NCI-H524 (cell line): ENCODE measurements at places on chromosomes 2 and 18.

- no peak for DNase-seq
Measured at GRCh38 chr2:19360266-19360965, 2.0 kb upstream of the OSR1 start.

DNA sequence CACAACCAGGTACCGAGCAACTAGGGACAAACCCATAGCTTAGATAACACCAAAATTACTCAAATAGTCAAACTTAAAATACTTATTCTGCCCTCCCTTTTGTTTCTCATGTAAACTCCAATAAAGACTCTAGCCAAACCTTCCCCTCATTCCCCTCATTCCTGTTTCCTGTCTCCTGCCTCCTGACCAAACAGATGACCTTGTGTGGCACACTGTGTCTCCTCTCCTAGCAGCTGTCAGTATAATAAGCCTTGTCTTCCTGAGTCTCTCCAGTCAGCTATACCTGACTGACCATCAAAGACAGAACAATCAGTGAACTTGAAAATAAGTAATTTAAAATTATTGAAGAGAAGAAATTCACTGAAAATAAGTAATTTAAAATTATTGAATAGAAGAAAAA, 14.3 kb downstream of the SULT1C4 start:
- no peak for DNase-seq

- DNase-seq, result peak; percentile 56
Measured at GRCh38 chr2:8541223-8541622, 140.6 kb upstream of the ID2 start.

GRCh38 chr2:172011812-172012575, 12.2 kb downstream of the METAP1D start:
- DNase-seq, result no peak

DNA sequence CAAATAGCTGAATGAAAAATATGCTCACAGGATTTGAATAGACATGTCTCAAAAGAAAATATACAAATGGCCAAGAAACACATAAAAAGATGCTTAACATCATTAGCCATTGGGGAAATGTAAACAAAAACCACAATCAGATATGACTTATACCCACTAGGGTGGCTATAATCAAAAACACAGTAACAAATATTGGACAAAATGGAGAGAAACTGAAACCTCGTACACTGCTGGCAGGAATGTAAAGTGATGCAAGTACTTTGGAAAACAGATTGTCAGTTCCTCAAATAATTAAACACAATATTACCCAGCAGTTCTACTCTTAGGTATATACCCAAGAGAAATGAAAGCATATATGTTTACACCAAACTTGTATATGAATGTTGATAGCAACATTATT, 213.0 kb downstream of the PHLPP1 start:
- no peak for DNase-seq

- no peak for DNase-seq
Measured at GRCh38 chr2:216074794-216075193, 6.8 kb downstream of the PECR start.

- DNase-seq, result no peak
Measured at GRCh38 chr2:200408428-200409316, 101.2 kb downstream of the KCTD18 start.

GRCh38 chr2:151634736-151635467, 99.4 kb downstream of the NEB start:
- DNase-seq, result no peak

DNA sequence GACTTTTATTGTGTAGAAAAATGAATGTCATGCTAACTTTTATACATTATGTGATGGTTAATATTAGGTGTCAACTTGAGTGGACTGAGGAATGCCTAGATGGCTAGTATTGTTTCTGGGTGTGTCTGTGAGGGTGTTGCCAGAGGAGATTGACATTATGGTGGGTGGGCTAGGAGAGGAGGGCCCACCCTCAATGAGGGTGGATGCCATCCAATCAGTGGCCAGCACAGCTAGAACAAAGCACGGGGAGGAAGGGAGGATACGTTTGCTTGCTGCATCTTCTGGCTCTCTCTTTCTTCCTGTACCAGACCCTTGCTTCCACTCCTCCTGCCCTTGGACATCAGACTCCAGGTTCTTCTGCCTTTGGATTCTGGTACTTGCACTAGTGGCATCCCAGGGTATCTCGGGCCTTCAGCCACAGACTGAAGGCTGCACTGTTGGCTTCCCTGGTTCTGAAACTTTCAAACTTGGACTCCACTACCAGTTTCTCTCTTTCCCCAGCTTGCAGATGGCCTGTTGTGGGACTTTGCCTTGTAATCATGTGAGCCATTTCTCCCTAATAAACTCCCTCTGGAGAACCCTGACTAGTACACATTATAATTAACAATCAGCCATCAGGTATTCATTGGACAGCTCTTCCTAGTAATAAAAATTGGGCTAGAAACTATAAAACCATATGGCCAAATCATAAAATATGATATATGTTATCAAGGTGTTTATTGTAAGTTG, 31.7 kb upstream of the ZCCHC2 start:
- DNase-seq, result no peak

DNA sequence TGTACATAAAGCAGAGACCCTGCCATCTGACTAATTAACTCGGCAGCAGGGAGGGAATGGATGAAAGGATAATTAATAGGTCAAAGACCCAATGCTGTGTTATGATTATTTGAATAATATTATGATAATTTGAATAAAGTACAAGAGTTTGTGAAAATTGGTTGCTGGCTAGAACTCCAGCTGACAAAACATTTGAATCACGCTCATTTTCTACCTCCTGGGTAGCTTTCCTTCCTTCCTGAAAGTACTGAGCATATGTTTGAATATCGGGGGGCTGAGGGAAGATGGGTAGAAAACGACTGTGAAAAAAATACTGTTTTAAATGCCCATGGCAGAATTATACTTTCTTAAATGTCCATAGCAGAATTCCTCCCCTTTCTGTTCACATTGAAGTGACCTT, 243.6 kb upstream of the RBMS1 start:
- DNase-seq, result no peak

DNA sequence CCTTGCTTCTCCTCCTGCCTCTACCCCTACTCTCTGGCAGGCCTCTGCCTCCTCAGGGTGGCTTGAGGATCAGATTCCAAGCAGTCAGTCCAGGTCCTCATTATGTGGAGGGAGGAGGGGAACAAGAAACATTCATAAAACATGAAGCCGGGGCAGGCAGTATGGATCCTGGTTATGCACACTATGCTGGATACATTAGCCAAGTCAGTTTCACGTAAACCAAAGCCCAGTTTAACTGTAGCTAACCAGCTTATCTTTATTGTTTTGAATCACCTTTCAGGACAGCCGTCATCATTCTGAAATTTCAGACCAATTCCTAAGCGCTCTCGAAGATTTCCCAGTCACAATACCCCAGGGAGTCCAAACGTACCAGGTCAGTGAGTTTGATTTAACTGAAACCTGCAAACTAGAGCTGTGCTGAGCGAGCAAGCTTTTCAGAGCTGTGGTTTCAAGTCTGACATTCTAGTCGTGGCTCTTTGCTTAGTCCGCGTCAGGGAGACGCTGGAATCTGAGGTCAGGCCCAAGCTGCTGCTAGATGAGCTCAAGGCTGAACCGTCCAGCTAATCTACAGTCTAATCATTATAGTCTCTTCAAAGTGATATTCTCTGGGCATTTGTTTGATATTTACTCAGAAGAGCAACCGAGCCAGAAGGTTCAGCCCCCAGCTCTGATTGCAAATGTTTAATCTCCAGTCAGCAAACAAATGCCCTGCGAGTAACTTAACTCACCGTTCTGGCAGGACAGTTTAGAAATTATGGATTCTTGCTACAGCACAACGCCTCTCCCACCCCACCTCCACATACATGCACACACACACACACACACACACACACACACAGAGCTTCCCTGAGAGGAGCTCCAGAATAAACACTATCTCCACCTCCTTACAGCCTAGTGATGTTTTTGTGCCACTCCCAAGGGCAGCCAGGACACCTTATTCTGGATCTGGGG, 63.8 kb upstream of the BZW1 start:
- DNase-seq, result no peak

DNA sequence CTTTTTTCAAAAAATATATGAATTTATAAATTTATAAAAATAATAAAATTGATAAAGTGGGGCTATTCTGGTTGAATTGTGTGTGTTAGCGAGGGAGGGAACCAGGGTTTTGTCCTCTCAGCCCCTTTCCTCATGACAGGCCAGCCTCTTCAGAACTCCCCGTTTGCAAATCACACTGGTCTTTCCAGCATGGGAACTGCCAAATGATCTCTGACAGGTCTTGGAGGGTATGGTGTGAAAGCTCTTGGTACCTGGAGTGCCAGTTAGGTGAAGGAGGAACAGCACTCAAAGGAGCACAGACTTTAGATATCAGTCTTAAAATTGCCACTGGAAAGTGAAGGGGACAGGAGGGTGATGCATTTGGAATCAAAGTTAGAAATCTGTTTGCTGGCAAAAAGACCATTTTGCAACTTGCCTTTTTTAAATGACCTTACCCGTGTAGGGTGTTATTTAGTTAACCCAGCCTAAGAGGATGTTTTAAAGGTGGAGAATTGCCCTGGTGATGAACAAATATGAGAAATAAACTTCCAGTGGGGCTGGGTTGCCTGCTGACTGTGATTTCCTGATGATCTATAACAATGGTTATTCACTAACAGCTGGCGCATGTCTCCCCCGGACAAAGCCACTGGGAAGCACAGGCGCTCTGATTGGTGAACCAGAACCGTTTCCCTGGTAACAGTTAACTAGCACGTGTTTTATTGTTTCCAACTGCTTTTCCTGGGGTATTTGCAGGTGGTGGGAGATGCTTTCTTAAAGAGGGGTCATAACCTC, 85.3 kb upstream of the EFEMP1 start:
- DNase-seq, result peak; percentile 77

DNA sequence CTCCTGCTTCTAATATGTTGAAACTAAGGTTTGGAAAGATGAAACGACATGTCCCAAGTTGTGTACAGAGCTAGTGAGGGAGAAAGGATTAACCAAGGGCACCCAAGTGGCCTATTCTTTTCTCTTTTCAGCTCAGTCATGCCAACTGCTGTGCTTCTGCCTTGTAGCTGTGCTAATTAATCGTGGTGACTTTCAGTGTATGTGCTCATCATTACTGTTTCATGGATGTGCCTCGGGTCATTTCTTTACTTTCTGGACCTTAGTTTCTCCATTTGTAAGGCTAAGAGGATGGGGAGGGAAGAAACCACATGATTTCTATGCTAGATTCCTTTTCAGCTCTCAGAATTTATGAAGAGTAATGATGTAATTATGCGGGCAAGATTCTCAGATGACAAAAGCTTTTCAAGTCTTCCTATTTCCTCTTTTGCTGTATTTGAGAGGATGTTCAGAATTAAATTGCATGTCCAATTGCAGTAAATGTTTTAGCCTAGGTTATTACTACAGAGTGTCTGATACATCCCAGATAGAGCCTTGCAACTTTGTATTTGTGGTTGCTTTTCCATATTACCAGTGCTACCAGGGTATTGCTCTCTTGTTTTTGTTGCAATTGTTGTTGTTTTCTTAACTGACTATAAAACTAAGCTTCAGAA, 621.2 kb downstream of the CNTNAP5 start:
- DNase-seq, result no peak

- DNase-seq, result no peak
Measured at GRCh38 chr2:46438102-46438501, 41.3 kb upstream of the TMEM247 start.

DNA sequence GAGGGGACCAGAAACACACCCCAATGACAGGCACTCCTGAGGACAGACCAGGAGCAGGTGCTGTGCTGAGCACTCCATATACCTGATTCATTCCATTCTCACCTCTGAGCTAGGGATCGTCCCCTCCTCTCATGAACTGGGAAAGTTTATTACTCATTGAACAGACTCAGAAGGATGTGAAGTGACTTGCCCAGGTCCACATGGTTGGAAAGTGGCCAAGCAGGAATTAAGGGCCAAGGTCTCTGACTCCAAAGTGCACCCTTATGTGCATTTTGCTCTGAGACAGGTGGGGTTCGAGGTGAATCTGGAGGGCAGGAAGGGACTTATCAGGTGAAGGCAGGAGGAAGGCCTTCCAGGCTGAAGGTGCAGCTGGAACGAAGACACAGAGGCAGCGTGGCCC, 25.1 kb upstream of the PLB1 start:
- DNase-seq, result no peak

DNA sequence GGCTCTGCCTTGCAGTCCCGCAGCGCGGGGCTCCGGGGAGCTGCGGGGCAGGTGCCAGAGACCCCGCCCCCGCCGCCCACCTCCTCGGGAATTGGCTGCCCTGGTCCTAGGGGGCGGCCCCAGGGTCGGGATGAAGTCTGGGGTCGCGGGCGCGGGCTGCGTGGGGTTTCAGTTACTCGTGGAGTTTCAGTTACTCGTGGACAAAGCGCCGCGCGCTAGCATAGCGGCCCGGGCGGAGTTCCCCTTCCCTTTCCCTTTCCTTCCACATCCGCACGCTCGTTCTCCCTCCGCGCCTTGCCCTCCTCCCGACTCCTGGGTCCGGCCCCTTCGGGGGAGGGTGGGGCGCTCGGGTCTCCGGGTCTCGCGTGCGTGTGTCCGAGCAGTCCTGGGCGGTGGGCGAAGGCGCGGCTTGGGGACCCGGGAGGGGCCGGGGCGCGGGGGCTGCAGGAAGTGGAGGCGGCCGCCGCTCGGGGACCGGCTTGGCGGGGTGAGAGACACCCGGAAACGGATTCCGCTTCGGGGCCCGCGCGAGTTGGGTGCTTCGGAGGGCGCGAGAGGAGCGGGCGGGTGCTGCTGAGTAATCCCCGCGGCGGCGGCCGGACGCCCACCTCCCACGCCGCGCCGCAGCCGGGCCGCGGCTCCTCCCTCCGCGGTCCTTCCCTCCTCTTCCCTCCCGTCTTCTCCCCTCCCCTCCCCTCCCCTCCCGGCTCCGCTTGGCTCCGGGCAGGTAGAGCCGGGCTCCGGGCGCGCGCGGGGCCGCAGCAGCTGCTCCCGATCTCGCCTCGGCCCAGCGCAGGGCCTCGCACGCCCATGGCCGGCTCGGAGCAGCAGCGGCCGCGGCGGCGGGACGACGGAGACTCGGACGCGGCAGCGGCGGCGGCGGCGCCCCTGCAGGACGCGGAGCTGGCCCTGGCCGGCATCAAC, at the start of gene TTC39C:
TSS of gene TTC39C (plus strand) at position 693 of the 924 bp plus-strand sequence. CDS start at position 811, 118 bp downstream.
- DNase-seq, result peak; percentile 21

DNA sequence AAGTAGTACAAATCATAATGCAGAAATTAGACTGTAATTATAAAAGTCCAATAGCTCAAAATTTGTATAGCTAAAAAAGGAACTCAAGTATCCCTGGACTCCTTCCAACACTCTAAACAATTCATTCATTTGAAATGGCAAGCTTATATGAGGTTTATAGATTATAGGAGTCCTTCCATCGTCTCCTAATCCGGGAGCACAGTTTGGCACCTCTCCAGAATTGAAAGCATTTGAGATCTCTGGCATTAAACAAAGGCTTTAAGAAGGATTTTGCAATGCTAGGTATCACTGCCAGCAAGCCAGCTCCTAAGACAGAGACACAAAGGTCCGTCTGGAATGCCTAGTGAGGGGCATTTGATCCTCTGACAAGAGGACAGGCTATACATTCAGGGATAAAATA, 90.9 kb downstream of the ACVR1 start:
- peak; percentile 81 for DNase-seq

- peak; percentile 32 for DNase-seq
Measured at GRCh38 chr2:218806346-218806978, 24.5 kb downstream of the CYP27A1 start.

GRCh38 chr2:168964251-168964807, 63.2 kb downstream of the G6PC2 start:
- no peak for DNase-seq

GRCh38 chr2:97796465-97797126, 83.2 kb downstream of the ZAP70 start:
- no peak for DNase-seq
